ENCODE measurements at places on chromosomes 13 and 19.

DNA sequence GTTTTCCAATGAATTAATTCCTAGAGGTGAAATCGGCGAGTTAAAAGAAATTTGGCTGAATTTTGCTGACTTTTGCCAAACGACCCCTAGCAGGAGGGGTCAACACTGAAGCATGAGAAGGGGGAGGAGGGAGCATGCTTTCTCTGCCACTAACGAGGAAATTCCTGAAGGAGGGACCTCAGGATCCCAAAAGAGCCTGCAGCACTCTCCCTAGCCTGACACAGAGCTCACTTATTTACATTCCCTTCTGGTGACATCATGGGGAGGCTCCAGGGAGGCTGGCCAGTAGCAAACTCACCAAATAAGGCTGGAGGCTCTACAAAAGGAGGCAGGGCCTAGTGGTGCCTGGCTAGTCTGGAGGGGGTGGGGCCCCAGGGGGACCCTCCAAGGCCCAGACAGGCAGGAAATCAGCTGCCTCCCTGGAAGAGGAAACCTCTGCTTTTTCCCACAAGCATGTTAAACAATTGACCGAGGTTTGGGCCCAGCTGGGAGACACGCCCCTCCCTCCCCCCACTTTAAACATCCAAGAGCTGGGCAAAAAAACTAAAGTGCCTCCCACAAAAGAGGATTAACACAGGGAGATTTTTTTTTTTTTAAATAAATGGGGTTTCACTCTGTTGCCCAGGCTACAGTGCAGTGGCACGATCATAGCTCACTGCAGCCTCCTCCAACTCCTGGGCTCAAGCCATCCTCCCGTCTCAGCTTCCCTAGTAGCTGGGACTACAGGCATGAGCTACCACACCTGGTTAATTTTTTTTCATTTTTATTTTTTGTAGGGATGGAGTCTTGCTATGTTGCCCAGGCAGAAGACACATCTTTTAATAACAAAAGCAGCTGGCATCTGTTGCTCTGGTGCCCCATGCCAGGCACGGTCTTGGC is 2.1 kb downstream of the DAPK3 start:
- DNase-seq = peak; percentile 100

DNA sequence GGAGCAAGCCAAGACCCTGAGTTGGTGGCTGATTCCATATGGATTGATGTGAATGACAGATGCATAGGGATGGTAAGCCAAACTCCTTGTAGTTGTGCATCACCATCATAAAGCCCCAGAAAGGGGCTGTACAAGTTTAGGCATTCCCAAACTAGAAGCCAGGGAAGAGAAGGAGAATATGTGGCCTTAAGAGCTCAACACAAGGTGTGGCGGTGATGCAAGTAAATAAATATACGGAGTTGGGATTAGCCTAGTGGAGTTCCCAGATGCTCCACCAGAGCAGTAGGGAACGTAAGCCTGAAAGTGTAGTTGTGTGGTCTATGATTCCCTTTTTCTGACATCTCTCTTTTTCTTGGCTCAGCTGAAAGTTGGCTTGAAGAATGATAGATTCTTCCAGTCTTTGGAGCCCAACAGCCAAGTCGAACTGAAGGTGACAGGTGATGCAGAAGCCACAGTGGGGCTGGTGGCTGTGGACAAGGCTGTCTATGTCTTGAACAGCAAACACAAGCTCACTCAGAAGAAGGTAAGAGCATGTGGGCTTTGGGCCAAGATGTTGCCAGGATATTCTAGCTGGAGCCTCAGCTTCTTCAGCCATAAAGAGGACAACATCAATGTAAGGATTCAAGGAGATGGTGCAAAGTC is 30.1 kb downstream of the RDH8 start:
- DNase-seq = peak; percentile 6

DNA sequence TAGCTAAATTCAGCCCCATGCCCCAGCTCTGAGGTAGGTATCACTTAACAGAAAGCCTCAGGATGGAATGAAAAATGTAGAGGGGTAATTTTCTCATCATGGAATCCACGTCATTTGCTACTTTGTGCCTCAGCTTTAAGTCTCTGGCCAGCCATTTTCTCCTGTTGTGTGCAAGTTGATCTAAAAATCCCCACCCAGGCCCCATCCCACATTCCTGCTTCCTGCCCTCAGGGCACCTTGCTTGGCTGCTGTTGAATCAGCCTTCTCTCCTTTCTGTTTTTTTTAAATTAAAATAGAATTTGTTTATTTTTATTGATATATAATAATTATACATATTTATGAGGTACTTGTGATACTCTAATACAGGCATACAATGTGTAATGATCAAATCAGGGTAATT is 179.9 kb upstream of the TSHZ3 start:
- DNase-seq = no peak

- DNase-seq = no peak
Observed at GRCh38 chr13:99353246-99353600, 46.0 kb upstream of the GPR183 start.
